ENCODE measurements at places on chromosomes 12 and 14.

DNA sequence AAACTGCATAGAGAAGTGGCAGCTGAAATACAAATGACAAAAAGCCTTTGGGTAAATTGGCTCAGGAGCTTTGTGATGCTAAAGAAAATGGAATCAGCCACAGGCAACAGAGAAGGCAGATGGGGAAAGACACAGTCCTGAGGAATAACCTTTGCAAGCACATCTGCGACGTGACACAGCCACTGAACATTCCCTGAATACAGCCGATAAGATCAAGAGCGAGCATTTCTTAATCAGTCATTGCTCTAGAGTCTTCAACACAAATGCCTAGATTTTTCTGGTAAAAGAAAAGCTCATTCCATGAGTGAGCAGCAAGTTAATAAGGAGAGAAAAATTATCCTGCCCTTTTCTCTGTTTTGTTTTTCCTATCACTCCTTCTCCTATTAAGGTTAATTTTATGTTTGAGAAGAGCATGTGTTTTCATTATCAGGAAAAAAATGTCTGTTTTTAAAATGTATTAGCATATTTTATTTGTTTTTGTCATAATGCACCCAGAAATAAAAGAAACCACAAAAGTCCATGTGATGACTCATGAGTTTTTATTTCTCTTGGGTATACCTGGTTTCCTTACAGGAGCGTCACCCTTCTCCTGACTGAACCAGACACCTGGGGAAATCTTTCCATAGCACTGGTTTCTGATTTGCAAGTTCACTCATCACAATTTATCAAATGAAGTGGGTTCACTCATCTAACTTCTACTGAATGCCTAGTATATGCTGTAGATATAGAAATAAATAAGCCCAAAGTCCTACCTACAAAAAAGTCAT lies 45.4 kb upstream of the PCED1B start:
- DNase-seq, result no peak

DNA sequence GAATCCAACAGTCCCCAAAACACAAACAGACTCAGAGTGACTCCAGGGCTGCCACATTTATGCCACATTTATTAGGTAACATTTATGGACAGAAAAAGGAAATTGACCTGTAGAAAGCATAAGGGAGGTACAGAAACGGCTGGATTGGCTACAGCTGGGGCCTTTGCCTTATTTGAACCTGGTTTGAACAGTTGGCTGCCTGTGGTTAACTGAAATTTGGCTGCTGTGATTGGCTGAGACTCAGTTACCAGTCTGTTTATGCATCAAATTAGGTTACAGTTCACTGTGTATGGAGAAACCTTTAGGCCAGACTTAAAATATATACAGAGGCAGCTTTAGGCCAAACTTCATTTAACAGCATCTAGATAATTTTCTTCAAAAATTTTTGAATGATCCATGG lies 27.8 kb upstream of the PCNX1 start:
- DNase-seq, result no peak

DNA sequence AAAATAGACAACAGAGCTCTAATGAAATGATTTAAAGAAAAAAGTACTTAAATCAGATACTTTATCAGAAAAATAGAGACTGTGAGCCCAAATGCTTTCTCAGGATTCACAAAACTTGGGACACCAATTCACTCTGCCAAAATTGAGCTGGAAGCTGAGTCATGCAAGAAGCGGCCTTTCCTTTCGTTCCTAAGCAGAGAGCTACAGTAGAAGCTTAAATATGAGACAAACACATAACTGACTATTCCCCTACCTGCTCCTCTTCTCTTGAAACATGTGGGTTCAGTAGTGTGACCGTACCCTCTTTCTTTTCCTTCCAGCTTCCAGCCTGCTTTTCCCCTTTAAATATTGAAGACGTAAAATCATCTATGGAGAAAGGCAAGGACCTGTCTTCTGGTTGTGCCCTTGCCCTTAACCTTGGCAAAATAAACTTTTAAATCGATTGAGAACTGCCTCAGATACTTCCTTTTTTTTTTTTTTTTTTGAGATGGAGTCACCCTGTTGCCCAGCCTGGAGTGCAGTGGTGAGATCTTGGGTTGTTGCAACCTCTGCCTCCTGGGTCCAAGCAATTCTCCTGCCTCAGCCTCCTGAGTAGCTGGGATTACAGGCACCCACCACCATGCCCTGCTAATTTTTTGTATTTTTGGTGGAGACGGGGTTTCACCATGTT lies 4.4 kb upstream of the SDS start:
- no peak for DNase-seq

- no peak for DNase-seq
These were observed 311.0 kb upstream of the FLRT2 start for GRCh38 chr14:85218982-85219381.

GRCh38 chr12:93302331-93303229 lies 75.1 kb upstream of the NUDT4 start:
- no peak for DNase-seq

- no peak for DNase-seq
These were observed 441.2 kb downstream of the BTG1 start for GRCh38 chr12:91704446-91704845.

DNA sequence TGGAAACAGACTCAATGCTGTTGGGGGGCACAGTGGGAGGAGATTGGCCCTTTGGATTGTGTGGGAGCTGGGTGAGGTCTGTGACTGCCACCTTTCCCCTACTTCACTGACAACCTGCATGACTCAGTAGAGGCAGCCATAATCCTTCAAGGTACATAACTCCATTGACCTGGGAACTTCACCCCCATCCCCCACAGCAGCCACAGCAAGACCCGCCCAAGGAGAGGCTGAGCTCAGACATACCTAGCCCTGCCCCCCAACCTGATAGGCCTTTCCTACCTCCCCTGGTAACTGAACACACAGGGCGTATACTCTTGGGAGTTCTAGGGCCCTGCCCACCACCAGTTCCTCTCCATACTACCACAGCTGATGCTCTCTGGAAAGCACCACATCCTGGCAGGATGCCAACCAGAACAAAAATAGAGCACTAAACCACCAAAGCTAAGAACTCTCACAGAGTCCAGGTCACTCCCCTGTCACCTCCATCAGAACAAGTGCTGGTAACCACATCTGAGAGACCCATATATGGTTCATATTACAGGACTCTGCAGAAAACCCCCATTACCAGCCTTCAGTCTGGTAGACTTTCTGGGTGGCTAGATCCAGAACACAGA lies 703.9 kb downstream of the FSCB start:
- DNase-seq, result no peak

DNA sequence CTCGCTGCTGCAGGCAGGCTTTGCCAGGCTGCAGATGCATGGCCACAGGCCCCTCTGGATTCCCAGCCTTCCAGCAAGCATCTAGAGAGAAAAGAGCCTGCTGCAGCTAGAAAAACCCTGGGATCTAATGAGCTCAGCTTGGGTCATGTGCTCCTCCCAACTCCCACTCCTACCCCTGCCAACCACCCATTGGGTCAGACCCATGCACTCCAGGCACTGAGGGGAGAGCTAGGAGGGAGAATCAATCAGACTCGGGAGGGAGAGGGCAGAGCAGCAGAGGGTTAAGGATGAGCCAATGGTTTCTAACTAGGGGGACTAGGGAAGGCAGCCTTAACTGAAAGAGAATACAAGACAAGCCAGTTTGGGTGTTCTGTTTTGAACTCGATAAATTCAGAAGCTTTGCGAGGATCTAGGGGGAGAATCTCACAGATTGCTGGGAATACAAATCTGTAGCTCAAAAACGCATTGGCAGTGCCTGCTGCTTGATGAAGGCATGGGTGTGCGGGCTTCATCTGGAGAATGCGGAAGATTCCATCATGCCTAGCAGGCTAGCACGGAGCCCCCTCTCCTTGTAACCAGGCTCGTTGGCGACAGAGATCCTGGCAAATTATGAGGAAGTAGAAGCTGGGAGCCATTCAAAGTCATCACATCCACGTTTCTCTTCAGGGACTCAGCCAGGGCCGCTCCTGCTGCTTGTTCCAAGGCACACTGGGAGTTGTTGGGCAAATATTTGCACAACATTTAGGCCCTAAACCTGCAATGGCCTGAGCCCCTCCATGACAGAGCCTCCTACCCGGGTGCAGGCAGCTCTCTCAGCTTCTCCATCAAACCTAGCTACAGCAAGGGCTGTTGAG lies 56.4 kb downstream of the VCPKMT start:
- DNase-seq, result no peak

GRCh38 chr12:38149395-38150073 lies 167.0 kb upstream of the ALG10B start:
- DNase-seq, result no peak

DNA sequence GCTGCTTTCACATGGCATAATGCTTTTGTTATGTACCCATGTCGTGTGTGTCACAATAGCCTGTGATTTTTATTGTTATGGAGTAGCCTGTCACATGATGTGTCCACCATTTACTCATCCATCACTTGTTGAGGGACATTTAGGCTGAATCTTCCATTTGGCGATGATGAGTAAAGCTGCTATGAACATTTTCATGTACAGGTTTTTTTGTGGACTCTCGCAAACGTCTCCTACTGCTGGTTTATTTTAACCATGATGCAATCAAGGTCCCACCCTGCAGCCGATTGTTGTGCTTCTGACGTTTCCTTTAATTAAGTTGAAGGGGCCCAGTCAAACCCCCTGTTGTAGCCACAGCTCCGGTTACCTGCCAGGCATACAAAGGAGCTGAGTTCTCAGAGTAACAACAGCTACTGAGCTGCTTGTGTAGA lies 63.2 kb downstream of the ZNF664 start:
- DNase-seq, result no peak

GRCh38 chr14:105198588-105198987 lies 17.5 kb upstream of the NUDT14 start:
- no peak for DNase-seq

GRCh38 chr14:64762044-64763034 lies 58.1 kb downstream of the PLEKHG3 start:
- DNase-seq, result no peak

GRCh38 chr12:19659086-19659485 lies 219.8 kb downstream of the AEBP2 start:
- no peak for DNase-seq

- DNase-seq, result no peak
These were observed 1028.9 kb upstream of the TMEM132C start for GRCh38 chr12:127238107-127238506.

DNA sequence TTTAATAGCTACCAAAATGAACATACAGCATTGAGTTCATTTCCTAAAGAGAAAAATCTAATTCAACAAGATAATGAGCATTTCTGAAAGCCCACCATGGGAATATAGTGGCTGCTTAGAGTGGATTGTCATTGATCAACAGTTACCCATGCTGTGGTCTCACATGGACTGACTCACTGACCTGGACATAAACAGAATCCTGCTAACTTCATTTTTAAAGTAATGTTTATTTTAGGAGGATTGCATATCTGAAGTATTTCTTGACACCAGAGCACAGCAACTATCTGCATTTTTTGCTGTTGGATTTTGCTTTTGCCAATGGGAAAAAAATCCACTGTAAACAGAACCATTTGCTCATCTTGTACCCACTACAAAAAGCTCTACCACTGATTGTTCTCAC lies 71.7 kb downstream of the KCNC2 start:
- no peak for DNase-seq

DNA sequence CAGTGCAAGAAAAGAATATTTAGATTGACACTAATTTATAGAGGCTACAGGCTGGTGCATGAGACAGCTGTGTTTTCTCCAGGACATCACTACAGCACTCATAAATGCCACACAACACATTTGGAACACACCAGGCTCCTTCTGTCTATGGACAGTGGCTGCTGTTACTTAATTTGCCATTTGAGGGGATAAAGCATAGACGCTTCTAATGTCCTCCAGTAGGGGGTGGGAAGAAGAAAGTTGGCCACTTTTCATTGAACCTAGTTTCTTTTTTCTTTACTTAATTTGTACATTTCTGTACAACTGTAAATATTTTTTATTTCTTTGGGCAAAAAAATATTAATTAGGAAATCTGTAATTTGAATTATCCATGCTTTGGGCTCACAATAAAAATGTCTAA lies 12.4 kb upstream of the RTN1 start:
- no peak for DNase-seq

DNA sequence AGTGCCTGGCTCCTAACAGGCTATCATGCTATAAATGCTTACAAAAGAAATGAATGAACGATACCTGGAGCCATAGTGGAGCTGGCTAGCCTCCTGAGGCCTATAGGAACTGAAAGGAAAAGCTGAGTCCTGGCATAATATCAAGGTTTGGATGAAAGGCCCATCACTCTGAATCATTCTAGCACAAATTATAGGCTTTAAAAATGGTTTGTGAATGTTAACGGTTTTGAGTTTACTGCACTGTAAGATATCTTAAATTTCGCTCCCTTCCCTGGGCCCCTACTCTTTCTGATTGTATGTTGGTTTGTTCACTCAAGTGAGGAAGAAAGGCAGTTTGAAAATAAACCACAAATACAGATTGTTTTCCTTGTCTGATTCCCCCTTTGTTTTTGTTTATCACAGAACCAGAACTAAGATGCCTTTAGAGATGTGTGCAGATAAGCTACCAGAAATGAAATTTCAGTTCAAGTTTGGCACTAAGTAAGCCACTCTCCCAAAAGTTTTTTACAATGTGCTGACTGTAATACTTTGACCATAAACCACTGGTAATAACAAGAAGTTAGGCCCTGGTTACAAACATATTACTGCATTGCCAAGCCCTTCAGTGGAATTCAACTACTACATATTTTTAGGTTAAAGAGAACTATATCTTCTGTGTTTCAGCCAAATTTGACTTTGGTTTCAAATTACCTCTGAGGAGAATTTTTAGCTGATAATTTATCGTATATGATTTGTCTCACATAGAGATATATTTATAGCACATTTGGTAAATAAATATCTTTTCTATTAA lies 89.5 kb downstream of the ALX1 start:
- DNase-seq, result no peak

GRCh38 chr14:61461808-61462275 lies 140.5 kb downstream of the PRKCH start:
- no peak for DNase-seq

GRCh38 chr14:103127861-103128598 lies 4.8 kb downstream of the TNFAIP2 start:
- no peak for DNase-seq

GRCh38 chr12:42490261-42490842 lies 99.2 kb downstream of the PRICKLE1 start:
- no peak for DNase-seq

DNA sequence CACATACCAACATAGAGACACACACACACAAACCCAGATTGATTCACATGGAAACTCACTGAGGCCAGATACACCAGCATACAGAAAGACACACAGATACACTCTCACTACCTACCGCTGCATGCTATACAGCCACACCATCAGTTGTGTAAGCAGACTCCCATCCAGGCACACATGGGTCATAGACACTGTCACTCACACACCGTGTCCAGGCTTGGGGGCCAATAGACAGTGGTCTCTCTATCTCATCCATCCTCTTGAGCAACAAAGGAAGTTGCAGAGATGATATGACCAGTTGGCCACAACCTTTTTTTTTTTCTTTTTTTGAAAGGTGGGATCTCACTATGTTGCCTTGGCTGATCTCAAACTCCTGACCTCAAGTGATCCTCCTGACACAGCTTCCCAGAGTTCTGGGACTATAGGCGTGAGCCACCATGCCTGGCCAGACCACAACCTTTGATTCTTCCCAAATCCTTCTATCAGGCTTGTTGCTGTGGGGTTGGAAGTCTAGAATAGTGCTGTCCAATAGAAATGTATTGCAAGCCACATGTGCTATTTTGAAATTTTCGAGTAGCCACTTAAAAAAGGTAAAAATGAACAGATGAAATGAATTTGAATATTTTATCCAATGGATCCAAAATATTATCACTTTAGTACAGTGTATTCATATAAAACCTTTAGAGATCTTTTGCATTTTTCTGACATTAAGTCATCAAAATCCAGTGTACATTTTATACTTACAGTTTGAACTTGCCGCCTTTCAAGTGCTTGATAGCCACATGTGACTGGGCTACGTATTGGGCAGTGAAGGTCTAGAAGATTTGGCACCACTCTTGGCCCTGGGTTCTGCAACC lies 7.4 kb downstream of the LRP1-AS start:
- DNase-seq, result no peak
